Adipocyte (in vitro differentiated cells): ENCODE measurements at places on chromosomes 7 and 10.

GRCh38 chr10:25047591-25048301 lies 31.3 kb downstream of the THNSL1 start:
- DNase-seq = no peak

DNA sequence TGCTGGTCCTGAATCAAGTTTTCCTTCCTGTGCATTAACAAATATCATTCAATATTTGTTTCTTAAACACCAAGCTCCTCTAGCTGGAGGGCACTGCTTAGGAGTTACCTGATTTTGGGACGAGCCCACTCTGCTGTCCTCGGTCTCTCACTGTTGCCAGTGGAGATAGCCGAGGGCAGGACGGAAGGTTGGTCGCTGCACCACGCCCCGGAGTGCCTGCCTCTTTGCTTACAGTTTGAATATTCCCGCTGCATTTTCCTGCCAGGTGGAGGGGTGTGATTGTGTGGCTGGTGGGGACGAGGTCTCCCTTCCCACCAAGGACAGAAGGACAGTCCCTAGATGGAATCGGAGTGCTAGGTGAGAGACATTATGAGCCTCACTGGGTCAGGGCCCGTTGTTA lies 201.5 kb downstream of the DNAJB6 start:
- DNase-seq = no peak

- DNase-seq = peak; percentile 88
Observed at GRCh38 chr7:30740417-30741181, 11.3 kb upstream of the INMT start.

DNA sequence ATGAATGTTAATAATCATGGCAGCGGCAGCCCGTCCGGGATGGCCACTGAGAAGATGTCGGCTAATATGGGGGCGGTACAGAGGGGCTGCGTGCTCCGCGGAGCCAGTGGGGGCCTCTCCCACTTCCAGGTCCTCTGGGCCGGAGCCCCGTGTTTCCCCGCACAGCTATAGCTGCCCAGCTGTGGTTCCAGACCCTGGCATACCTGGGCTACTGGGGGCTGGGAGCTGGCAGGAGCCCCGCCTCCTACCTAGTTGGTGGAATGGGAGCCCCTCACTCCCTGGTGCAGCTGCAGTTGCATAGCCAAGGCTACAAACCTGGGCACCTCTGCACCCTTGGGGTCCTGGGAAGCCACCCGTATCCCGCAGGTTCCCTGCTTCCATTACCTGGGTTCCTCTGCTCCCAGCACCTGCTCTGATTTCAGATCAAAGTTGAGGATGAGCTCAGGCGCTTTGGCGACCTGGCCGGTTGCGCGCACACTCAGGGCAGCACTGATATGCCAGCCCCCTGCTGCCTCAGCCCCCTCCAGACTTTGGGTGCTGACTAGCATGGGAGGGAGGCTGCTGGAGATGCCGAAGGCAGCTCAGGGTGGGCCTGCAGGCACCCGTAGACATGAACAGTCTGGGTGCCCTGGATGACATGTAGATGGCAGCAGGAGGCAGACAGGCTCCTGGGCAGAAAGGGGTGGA lies 236.5 kb upstream of the SEMA3D start:
- no peak for DNase-seq

GRCh38 chr10:969473-970150 lies 18.6 kb upstream of the GTPBP4 start:
- no peak for DNase-seq

DNA sequence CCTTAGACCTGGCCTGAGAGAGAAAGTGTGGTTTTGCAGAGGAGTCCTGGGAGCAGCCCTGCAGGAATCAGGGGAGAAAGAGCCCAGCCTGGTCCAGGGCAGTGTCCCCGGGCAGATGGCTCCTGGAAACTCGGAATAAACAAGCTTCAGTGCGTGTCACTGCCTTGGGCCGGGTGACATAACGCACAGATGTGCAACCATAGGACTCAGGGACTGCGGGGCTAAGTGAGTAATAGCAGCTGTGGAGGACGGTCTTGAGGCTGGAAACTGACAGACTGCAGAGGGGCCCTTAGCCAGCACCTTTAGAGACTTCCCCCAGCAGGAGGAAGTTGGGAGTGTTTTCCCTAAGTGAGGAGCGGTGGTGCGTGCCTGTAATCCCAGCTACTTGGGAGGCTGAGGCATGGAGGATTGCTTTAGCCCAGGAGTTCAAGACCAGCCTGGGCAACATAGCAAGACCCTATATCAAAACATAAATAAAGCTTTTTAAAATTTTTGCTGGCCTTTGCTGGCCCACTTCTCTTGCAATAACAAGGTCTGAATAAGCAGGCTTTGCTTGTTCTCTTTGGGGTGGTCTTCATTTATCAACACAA lies 5.3 kb upstream of the CLIP2 start:
- DNase-seq = no peak

GRCh38 chr7:158067219-158067930 lies 520.2 kb downstream of the PTPRN2 start:
- DNase-seq = no peak

DNA sequence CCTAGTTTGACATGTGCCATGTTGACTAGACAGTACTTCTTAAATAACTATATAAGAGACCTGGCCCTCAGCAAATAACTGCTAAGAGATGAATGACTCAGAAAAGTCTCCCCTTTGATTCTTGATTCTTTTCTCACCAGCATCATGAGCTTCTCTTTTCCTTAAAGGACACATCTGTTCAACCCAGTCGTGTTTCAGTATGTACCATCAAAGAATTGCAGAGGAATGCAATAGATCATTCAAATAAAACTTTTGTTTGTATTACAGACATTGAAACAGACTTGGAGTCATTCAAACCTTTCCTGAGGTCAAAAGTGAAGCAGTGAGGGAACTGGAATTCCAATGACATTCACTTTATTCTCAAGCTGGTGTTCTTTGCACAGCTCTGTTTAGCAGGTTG lies 598.3 kb upstream of the GHITM start:
- peak; percentile 22 for DNase-seq

- DNase-seq = no peak
Observed at GRCh38 chr7:54981913-54982312, 36.9 kb upstream of the EGFR start.

DNA sequence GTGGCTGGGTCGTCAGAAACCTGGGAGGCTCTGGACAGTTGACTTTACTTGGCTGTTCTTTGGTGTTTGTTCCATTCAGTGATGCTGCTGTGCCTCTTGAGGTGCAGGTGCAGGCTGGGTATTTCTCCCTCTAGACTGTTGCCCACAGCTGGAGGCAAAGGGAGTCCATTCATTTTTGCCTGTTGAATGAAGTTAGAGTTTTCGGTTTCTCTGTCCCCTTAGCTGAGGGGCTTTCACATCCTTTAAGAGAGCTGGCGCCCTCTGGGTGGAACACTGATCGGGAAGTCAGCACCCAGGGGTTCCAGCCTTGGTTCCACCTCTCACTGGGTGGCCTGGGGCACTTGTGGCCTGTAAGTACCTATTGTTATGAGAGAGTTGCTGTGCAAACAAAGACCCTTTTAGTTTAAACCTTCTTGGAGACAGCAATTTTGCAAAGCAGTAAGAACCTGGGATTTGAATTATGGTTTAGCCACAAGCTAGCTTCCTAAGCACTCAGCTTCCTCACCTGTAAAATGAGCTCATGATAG lies 67.2 kb downstream of the GRK5 start:
- DNase-seq = no peak

- DNase-seq = peak; percentile 29
Observed at GRCh38 chr7:102169651-102170392, 116.8 kb upstream of the SH2B2 start.

DNA sequence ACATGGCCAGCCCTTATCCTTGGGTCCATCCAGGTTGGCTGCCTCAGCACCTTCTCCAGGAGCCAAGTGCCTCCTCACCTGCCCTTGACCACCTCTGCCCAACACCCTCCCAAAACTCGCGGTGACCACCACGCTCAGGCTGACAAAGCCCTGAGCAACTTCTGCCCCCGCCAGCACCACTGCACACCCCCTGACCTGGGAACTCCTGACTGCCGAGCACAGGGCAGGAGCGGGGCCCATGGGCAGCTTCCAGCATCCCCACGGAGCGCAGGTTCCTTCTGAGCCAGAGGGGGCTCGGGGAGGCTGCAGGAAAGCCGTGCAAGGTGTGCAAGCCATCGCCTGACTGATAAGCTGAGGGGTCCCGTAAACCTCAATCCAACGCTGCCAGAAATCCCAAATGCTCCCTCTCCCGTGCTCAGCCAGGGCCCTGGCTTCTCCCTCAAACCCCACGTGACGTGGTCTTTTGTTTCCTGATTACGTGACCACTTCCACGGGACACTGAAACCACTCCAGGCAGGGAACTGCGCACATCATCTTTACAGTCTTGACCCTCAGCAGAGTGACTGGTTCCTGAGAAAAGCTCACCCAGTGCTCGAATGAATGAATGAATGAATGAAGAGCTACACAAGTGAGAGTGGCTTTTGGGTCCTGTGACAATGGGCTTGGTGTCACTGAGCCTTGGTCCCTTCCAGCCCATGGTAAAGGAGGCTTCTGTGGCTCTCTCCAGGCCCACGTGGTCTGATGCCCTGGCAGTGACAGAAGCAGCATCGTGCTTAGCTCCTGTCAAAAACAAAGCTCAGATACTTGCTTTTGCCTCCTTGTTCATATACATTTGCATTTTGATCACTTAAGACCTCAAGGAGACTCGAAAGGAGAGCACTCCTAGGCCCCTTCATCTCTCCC lies 249.8 kb upstream of the PPP2R2D start:
- no peak for DNase-seq
